ENCODE measurements at places on chromosomes 3 and 15.

DNA sequence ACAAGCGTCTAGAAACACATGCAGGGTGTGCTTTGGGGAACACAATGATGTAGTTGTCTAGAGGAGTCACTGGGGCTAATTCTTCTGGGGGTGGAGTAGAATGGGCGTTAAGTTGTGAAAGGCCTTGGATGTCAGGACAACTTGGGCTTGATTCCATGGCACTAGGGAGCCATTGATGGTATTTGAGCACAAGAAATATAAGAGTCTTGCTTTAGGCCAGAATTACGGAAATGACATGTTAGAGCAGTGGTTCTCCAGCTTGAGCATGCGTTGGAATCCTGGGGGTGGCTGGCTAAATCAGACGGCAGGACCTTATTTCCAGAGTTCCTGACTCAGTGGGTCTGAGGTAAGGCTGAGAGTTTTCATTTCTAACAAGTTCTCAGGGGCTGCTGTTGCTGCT, 29.2 kb upstream of the SMAD6 start:
- no peak for ATAC-seq

GRCh38 chr3:100402891-100403290, 1.6 kb downstream of the LNP1 start:
- ATAC-seq = no peak

- no peak for ATAC-seq
Measured at GRCh38 chr3:170632780-170633179, 46.9 kb upstream of the SLC7A14 start.

- no peak for ATAC-seq
Measured at GRCh38 chr3:106263011-106263410, 394.2 kb upstream of the CBLB start.

DNA sequence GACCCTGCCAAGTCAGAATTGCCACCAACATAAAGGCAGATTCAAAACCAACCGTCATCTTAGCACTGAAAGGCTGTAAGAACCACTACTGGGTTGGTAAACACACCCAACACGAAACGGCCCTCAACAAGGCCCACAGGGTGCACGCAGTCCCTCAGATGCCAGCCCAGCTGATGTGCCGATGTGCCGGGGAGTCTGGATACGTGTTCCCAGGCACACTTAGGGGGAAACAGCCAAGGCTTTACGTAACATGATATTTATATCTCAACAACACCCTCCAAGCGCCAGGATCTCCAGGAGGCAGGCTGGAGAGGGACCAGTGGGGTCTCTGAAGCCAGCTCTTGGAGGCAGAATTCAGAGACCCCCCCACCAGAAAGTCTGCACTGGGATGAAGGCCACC, 14.2 kb downstream of the POC1A start:
- ATAC-seq = no peak

- ATAC-seq = no peak
Measured at GRCh38 chr3:69747511-69748258, 8.4 kb downstream of the MITF start.

GRCh38 chr3:12970684-12971083, 102.5 kb downstream of the IQSEC1 start:
- no peak for ATAC-seq

- ATAC-seq = peak; percentile 42
Measured at GRCh38 chr3:179438841-179439240, 12.4 kb downstream of the GNB4 start.

DNA sequence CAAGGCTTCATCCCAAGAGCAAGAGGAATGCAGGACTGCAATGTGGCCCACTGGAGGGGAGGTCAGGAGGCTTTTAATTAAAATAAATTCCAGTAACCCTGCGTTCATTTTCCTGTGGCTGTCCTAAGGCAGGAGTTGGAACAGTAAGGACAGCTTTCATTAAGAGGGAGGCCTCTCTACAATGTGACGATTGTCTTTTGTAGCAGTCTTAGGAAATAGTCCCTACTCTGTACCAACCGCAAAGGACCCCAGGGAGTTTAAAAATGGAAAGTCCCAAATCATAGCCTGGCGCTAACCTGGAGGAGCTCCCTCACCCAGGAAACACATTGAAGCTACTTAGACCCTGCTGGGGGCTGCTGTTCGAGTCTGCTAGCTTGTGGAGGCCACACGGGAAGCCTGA, 62.8 kb downstream of the SYNM start:
- no peak for ATAC-seq

GRCh38 chr3:189344996-189345395, 173.2 kb downstream of the TPRG1 start:
- ATAC-seq = no peak

- ATAC-seq = no peak
Measured at GRCh38 chr15:64630396-64631107, 144.8 kb downstream of the RBPMS2 start.

GRCh38 chr3:146044046-146044445, 116.9 kb downstream of the PLOD2 start:
- ATAC-seq = peak; percentile 62

GRCh38 chr15:55015093-55015445, 181.7 kb downstream of the RSL24D1 start:
- ATAC-seq = no peak

- peak; percentile 63 for ATAC-seq
Measured at GRCh38 chr15:87477737-87478686, 778.5 kb downstream of the NTRK3 start.

DNA sequence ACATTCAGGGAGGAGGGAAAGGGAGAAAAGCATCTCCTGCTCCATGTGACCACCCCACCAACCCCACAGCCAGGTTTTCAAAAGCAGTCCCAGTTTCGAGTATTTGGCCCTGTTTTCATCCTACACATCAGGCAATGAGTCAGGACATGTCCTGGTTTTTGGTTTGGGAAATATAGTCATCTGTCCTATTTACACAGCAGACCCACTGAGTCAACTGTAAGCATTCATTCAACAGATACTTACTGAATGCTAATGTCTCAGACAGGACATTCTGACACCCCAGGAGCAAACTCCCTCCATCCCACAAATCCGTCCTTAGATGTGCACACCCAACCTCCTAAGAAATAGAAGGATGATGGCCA, 32.9 kb downstream of the IGDCC3 start:
- ATAC-seq = no peak

All from esophagus mucosa (tissue), 1 donor.